NK-92 treated with Interleukin-12 subunit alpha and Interleukin-12 subunit beta, amount 100 ng/mL, for 24 hours (cell line): ENCODE measurements at places on chromosomes 2 and 18.

GRCh38 chr2:105309147-105309545 lies 20.4 kb downstream of the TGFBRAP1 start:
- DNase-seq = no peak

GRCh38 chr2:174072857-174073256 lies 107.7 kb upstream of the SP3 start:
- DNase-seq = no peak

GRCh38 chr2:42376758-42377157 lies 15.7 kb upstream of the COX7A2L start:
- DNase-seq = no peak

GRCh38 chr2:231197706-231198290 lies 633 bp upstream of the ARMC9 start:
- DNase-seq = no peak

- no peak for DNase-seq
These were observed 118.9 kb upstream of the OTOS start for GRCh38 chr2:240259201-240259923.

DNA sequence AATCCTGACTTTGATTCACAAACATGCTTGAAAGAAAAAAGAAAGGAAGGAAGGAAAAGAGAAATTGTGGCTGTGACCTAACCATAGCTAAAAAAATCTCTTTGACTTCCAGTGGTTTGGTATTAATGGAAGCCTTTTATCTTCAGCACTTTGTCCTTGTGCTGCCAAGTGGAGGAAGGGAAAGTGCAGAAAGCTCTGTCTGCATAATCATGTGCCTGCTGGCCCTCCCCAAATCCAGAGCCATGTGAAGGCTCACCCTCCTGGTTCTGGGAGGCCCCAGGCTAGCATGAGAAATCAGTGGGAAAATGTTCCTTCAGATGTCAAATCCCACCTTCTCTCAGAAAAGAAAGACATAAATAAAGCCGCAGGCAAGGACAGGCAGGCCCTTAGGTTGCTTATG lies 48.3 kb upstream of the BMPR2 start:
- no peak for DNase-seq

DNA sequence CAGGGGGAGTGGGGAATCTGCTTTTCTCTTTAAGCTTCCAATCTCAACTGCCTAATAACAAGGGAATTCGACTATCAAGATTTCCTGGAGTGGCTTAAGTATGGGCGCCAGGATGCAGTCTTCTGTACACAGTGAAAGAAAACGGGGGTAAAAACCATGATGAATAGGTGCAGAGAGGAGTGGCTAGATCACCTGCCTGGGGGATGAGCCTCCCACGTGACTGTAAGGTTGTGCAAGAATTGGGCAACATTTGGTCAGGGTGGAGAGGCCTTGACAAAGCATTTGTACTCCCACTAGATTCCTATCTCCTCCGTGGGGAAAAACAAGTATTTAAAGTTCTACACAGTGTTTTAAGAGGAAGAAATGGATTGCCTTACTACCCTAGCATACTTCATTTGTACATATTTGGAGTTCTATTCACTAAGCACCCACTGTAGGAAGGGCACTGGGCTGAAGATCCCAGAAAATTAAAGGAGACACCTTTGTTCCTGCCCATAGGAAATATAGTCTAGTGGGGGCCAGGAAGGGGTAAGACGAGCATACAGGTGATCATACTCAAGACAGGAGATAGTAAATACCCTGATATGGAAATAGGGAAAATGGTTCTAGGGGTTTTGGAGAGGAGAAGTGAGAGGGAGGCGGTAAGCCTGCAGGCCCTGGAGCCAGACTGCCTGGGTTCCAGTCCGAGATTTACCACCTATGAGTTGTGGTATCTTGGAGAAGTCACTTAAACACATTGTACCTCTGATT lies 29.2 kb downstream of the EPAS1 start:
- no peak for DNase-seq

- DNase-seq = no peak
These were observed 9.8 kb downstream of the SLC4A3 start for GRCh38 chr2:219636941-219637841.

DNA sequence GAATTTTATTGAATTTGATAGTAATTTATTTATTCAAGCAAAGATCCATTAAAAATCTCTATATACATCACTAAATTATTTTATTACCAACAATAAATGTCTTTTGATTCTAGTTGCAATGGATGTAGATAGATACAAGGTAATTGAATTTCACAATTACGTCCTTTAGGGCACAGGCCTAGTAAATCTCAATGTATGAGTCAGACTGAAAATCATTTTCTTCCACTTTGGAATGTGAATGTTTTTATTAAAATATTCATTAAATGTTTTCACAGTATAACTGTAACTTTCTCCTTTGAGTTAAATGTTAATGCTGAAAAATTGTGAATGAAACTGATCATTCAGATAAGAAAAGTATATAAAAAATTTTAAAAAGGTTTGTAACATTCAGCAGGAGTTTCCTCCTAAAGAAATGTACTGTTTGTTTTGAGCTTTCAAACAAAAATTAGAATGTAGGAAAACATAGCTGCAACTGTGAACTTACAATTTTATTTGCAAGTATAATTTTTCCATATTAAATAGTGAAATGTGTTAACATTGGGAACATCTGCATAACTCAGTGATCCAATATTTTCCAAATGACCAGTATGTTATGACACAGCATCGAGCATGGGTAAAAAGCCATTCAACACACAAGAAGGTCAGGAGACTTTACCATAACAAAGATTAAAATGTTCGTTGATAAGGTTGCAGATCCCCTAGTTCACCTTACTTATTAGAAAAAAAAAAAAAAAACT lies 663.7 kb downstream of the METTL4 start:
- no peak for DNase-seq

- peak; percentile 1 for DNase-seq
These were observed 497.6 kb upstream of the FAM98A start for GRCh38 chr2:34096562-34097171.

DNA sequence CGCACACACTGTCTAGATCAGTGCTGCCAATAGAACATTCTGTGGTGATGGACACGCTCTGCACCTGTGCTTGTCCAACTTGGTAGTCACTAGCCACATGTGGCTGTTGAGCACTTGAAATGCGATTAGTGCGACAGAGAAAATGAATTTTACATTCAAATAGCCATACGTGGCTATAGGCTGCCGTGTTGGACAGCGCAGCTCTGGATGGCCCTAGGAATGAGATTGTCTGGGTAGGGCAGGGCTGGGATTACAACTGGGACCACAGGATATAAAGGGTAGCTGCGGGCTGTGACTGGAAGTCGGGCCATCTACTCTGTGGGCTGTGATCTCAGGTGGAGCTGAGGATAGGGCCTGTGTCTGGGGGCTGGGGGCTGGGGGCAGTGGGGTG lies 5.2 kb downstream of the ASIC4 start:
- no peak for DNase-seq

- DNase-seq = no peak
These were observed 1.9 kb downstream of the CNPPD1 start for GRCh38 chr2:219174801-219175200.

GRCh38 chr18:34957119-34957863 lies 83.9 kb upstream of the MAPRE2 start:
- no peak for DNase-seq

GRCh38 chr2:28801726-28802125 lies 8.9 kb upstream of the SPDYA start:
- no peak for DNase-seq
